ENCODE measurements at places on chromosomes 6 and 20. TPM values are rescaled to one million over a fixed set of nuclear protein-coding genes. Genes with fewer than 3 reads are reported as not detected.
A peak's percentile ranks its signal among the peaks of the same experiment; 100 is the strongest.

DNA sequence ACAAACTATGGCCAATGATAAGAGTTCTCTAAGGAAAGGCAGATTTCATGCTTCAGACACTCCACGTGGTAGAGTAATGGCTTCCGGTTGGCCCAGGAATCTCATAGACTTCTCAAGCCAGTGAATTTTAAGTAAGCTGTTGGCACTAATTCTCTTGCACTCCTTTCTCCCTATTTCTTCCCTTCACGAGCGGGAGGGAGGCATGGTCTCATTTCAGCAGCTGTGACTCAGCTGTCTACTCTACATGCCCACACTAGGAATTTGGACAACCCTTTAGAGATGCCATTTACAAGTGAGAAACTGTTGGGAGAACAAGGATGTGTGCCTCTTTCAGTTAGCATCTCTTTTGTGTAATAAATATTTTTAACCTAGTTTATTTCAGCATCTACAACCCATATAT, 107.7 kb downstream of the PTPRK start:
- DNase-seq, result no peak

- DNase-seq, result no peak
These were observed 60.9 kb downstream of the IRF4 start for GRCh38 chr6:452301-453067.

- no peak for DNase-seq
These were observed 101.1 kb downstream of the TFAP2A start for GRCh38 chr6:10313799-10314162.

- DNase-seq, result peak; percentile 59
These were observed 204.7 kb upstream of the ARG1 start for GRCh38 chr6:131368198-131368911.

DNA sequence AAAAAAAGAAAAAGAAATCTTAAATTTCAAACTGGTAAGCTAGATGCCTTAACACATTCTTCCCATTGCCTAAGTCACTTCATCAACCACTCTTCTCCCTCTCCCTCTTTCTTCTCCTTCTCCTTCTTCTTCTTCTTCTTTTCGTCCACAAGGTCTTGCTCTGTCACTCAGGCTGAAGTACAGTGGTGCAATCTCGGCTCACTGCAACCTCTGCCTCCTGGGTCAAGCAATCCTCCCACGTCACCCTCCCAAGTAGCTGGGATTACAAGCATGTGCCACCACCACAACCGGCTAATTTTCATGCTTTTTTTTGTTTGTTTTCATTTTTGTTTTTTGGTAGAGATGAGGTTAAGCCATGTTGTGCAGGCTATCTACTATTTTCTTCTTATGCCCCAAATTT, 60.2 kb downstream of the GPR63 start:
- no peak for DNase-seq

GRCh38 chr20:42754706-42755105, 435.0 kb downstream of the PTPRT start:
- DNase-seq, result no peak

- no peak for DNase-seq
These were observed 129.4 kb downstream of the IBTK start for GRCh38 chr6:82118150-82118562.

GRCh38 chr6:6220718-6221117, 99.7 kb downstream of the F13A1 start:
- DNase-seq, result no peak

DNA sequence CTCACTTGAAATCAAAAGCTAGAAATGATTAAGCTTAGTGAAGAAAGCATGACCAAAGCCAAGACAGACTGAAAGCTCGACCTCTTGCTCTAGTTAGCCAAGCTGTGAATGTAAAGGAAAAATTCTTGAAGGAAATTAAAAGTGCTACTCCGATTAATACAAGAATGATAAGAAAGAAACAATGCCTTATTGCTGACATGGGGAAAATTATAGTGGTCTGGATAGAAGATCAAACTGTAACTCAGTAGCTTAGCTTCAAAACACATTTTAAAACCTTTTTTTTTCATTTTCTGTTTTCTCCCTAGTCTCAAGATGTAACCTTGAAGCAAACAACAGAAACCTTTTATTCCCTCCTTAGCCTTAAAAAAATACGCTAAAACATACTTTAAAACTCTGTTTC, 11.4 kb upstream of the GJE1 start:
- DNase-seq, result no peak

- no peak for DNase-seq
These were observed 652.8 kb downstream of the PRKN start for GRCh38 chr6:162074641-162075275.

- DNase-seq, result peak; percentile 52
These were observed 645.0 kb downstream of the PHF3 start for GRCh38 chr6:64280569-64280968.

DNA sequence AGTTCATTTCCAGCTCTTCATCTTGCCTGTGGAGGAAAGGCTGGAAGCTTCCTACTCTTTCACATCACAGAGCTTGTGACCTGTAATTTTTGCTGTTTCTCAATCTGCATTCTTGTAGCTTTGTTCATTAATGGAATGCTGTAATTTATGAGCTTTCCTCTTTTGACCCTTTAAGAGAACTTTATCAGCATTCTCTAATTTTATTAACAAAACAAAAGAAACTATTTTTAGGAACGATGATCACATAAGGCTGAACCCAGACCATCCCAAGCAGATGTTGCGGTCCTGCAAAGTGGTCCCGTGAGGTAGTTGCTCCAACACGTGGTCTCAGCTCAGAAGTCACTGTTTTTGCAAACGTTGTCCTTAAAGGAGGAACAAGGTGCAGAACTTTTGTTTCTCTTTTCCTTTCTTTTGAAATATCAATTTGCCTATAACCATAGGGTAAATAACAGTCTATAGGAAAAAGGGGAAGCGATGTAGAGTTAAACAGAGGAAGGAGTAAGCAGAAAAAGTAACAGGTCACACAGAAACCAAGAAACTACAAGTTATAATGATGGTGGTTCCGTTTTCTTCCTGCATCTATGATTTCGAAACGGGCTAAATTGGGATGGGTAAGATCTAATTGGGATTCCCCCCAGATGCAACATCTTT, 121.3 kb upstream of the PHACTR1 start:
- no peak for DNase-seq

- DNase-seq, result no peak
These were observed 3.9 kb downstream of the NOL4L start for GRCh38 chr20:32580970-32581838.

GRCh38 chr20:25525295-25525694, 60.0 kb downstream of the NINL start:
- DNase-seq, result no peak

BMP2 gene
- polyA plus RNA-seq, result 4.8 TPM

MYT1 gene
- polyA plus RNA-seq, result 0.30 TPM

UNC93A gene
- not detected for polyA plus RNA-seq

ZNF217 gene
- 18.8 TPM for polyA plus RNA-seq

DLL1 gene
- polyA plus RNA-seq, result 18.1 TPM

ENPP3 gene
- 0.15 TPM for polyA plus RNA-seq

SPATS1 gene
- polyA plus RNA-seq, result not detected

COL9A1 gene
- polyA plus RNA-seq, result not detected

Measured in muscle of arm (tissue), 14 donors.